Renal cortical epithelial cell (primary cell): ENCODE measurements at places on chromosomes 6 and 20. TPM values are rescaled to one million over a fixed set of nuclear protein-coding genes. Genes with fewer than 3 reads are reported as not detected.

DNA sequence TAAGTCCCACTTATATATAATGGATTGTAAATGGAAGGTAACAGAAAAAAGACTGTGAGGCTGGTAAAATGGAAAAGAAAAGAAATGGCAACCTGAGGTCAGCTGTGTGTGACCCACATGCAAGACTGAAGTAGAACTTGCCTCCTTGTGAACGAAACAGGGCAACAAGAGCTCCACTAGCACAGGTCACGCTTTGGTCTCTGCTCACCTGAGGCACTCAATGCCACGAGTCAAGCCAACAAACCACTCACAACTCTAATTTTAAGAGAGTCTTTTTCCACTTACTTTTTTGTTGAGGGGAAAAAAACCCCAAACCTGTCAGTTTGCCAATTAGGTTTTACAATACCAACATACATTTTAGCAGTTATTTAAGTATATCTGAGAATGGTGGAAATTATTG, 65.2 kb downstream of the PDE10A start:
- DNase-seq, result no peak

- no peak for DNase-seq
Observed at GRCh38 chr6:151948002-151948743, 140.7 kb downstream of the ESR1 start.

GRCh38 chr20:14721926-14722452, 384.6 kb upstream of the FLRT3 start:
- DNase-seq, result no peak

GRCh38 chr6:136089876-136090275, 160.2 kb downstream of the MTFR2 start:
- DNase-seq, result no peak

DNA sequence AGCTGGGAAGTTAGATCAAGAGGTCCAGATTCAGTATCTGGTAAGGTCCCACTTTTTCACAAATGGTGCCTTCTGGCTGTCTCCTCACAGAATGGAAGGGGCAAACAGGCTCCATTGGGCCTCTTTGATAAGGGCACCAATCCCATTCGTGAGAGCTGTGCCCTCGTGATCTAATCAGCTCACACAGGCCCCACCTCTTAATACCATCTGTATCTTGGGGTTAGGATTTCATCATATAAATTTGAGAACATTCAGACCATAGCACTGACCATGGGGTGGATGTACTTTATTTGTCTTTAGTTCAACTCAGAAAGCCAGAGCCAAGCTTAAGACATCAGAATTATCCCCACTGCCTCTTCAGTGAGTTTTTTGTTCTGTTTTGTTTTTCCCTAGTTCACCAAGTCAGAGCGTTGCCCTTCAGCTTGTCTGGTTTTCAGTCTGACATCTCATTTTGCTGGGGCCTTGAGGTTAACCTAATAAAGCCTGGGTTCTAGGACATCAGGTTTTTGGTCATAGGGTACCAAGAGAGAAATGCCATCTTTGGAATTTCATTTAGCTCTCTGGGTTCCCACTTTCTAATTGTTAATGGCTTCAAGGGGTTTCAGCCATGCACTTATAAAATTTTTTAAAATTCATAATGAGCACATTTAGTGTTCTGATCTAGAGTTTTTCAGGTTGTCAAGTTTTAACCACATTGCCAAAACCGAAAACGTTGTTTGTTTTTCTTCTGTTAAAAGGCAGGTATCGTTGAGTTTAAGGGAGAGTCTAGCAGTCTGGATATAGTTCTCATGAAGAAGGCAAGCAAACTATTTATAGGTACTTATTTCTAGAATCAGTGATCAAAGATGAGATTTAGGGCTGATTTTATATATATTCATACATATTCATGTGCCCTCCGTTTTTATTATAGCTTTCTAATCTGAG, 19.0 kb downstream of the SENP6 start:
- no peak for DNase-seq

GRCh38 chr6:73637404-73637803, 16.4 kb downstream of the SLC17A5 start:
- no peak for DNase-seq

DNA sequence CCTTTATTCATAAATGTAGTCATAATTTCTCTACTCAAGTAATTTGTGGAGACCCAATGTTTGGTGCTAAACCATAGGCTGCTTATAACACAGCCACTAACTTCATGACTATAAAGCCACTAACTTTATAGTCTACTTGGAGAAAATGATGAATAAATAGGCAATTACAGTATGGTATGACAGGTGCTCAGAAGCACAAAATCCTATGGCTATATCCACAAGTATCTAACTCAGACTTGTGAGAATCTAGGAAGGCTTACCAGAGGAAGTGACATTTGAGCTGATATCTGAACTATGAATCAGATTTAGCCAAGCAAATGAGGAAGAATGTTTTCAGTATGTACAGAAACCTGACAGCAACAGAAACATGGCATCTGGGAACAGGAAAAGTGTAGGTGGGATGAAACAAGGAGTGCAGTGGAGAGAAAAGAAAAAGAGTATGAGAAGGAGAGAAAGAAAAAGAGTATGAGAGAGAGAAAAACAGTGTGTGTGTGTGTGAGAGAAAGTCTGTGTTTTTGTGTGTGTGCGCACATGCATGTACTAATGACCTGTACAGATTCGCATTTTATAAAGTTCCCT, 59.9 kb downstream of the REV3L start:
- peak; percentile 24 for DNase-seq

- DNase-seq, result peak; percentile 98
Observed at GRCh38 chr6:16712931-16713484, 48.3 kb downstream of the ATXN1 start.

Gene OXT
- not detected in 2 replicates for total RNA-seq

Gene SLC17A9
- total RNA-seq, result 0.65 and 3.3 TPM in 2 replicates

Gene PTCRA
- not detected in 2 replicates for total RNA-seq

Gene RPRD1B
- total RNA-seq, result 10.1 and 21.3 TPM in 2 replicates

Gene TRIM15
- total RNA-seq, result 0.17 TPM in 1 of 2 replicates, not detected in the other

Gene FAM8A1
- total RNA-seq, result 17.2 and 31.6 TPM in 2 replicates
